Ovary (tissue), 10 donors: ENCODE measurements at places on chromosomes 3 and 15. TPM values are rescaled to one million over a fixed set of nuclear protein-coding genes. Genes with fewer than 3 reads are reported as not detected.

Gene CCDC39
- polyA plus RNA-seq: 0.30 TPM

Gene GOLGA6L10
- 1.7 TPM for polyA plus RNA-seq

Gene SMCO1
- polyA plus RNA-seq: not detected

Gene BDH1
- 11.7 TPM for polyA plus RNA-seq

Gene IL12A
- polyA plus RNA-seq: 0.37 TPM

Gene ACAN
- polyA plus RNA-seq: 1.5 TPM

Gene ETV5
- polyA plus RNA-seq: 1.8 TPM

Gene FBXW12
- polyA plus RNA-seq: not detected

DNA sequence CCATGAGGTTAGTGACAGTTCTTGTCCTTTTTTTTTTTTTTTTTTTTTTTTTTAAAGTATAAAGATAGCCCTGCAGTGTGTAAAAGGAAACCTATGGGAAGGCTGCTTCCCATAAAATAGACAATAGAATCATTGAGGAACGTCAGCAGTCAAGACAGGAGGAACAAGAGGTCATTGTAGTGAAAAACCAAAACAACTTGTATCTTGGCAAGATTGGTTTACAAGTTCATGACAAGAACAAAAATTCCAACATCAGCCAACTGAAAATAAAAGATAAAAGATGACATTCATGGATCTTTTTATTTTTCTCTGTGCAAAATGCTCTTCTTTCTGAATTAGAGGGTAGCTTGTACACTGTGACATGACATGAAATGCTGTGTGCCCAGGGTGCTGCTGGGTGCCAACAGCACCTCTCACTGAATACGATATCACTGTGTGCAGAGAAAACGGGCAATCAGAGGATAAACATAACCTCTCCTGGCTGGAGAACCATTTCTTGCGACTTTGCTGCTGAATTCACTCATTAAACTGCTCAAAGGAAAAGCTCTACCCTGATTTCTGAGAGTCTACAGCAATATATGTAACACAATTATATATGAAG, 30.1 kb upstream of the IP6K2 start:
- no peak for DNase-seq

DNA sequence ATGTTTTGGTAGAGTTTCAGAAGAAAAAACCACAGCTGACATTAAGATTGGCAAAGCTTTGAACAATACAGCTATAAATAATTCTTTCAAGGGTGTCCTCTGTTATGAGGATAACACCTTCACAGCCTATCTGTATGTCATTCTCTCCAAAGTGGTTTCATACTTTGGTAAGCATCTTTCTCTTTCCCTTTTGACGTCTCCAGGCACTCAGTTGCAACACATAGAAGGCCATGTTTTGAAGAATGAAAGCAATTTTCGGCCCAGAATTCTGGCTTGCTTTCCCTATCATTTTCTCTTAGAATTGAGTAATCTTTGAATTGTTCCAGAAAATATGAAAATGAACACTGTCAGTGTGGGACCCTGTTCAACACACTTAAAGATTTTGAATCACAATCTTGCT, 200.0 kb upstream of the CBLB start:
- DNase-seq: no peak

DNA sequence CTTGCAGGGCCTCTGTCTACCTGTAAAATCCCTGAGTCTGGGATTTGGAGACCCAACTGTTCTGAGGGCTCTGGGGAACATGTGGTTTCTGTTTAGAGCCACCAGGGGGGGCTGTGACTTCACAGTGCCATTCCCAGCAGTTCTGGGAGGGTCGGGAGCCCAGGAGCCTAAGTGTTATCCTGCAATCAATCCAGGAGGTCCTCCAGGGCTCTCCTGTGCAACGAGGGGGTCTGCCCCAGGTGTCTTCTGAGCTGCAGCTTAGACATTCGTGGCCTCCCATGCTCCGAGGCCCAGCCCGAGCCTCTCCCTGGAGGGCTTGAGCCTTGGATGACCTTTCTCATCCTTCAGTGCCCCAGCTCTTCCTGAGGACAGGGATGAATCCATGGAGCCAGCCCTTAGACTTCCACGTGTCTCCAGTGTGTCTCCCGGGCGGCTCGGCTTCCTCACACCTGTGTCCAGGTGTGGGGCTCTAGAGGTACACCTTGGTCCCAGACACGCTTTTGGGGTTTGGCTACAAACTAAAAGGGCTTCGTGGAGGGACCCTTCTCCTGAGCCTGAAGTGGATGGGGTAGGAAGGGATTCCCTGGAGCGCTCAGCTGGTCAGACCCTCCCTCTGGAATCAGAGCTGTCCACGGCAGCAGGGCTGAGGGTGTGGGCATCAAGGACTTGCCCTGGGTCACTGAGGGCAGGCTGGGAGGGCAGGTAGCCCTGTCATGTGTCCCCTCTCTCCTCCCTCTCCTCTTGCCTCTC, 20.3 kb upstream of the ABTB1 start:
- DNase-seq: peak; percentile 50

DNA sequence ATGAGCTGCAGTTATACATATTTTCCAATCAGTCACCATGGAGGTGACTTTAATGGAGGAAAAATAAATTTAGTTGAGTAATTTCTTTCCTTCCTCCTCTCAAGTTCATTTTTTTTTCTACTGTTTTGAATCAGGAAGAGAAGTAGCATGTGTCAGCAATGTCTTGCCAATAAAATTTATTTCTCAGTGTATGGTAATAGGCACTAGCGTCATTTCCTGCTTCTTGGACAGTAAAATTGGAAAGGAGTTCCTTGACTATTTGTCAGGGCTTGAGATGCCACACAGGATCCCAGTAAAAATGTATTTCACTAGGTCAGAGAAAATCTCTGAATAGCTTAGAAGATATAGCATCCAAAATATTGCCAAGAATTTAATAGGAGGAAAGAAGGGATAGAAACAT, 605.9 kb downstream of the ROBO1 start:
- DNase-seq: no peak

DNA sequence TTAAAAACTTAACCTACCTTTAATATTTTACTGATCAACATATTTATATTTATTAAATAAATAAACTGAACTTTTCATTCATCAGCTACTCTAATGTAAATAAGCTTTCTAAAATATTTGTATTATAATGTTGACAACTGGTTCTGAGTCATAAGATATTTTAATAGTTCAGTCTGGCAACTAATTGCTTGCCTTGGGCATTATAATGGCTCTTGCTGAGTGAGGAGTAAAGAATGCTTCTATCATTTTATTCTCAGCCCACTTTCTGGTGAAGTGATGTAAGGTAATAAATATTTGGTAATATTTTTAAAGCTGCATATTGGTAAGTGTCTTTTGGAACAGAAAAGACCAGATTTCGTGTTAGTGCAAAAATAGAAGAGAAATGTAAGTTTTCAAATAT, 81.5 kb downstream of the DIPK2A start:
- DNase-seq: no peak

DNA sequence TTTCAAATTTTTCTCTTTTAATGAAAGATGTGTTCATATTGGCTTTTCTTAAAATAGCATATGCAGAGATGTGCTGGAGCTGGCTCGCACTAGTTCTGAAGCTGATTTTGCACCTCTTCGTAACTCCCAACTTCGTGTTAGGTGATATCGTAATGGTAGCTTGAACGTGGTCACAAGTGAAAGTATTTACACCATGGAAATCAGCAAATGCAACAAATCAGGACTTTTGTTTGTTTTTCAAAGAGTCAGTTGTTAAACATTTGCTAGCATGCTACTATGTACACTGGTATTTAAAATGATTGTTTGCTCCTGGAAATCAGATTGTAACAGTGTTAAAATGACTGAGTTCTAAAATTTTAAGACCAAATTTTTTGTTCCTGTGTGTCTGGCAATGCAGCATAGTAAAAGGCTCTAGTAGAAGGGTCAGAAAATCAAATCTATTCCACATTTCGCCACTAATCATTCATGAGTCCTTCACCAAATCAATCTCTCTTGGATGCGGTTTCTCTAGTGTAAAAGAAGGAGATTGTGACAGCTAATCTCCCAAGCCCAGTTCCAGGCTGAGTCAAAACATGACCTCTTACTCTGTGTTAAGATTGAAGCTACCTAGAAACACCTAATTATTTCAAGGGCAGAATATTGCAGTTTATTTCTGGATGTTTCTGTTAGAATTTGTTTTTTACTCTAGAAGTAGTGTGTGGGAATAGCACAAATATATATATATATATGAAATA, 34.3 kb upstream of the CMC1 start:
- DNase-seq: no peak

DNA sequence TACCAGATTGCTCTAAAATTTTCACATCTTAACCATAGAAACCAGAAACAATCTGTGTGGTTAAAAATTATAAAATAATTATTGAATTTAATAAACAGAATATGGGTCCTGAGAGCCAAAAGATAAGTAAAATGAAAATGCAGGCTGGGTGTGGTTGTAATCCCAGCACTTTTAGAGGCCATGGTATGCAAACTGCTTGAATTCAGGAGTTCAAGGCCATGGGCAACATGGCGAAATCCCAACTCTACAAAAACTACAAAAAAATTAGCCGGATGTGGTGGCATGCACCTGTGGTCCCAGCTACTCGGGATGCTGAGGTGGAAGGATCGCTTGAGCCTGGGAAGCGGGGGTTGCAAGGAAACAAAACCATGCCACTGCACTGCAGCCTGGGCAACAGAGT, 236.1 kb downstream of the STAG1 start:
- DNase-seq: no peak

- no peak for DNase-seq
Observed at GRCh38 chr3:39277893-39278615, 1.8 kb downstream of the CX3CR1 start.

DNA sequence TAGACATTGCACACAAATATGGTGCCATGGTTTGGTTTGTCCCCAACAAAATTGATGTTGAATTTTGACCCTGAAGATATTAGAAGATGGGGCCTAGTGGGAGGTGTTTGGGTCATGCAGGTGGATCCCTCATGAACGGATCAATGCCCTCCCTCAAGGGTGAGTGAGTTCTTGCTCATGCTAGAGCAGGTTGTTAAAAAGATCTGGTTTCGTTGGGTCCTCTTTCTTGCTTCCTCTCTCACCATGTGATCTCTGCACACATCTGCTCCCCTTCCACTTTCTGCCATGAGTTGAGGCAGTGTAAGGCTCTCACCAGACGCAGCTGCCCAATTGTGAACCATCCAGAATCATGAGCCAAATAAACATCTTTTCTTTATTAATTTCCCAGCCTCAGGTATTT, 87.8 kb upstream of the MDFIC2 start:
- DNase-seq: no peak

DNA sequence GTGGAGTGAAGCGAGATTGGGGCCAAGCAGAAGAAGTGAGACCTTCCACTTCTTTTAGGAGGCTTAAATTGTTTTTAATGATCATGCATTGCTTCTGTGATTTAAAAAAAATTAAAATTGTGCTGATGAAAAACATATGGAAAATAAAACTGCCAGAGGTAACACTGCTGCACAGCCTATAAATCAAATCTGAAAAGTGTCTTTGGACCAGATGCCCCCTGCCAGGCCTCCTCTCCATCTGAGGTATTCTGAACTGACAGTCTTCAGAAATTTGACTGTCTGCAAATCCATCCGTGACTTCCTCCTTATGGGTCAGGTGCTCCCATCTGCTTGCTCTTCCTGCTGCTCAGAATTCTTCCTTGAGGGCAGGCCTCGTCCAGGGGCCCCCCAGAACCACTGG, 108.5 kb upstream of the NR2E3 start:
- DNase-seq: no peak

GRCh38 chr3:36494461-36495109, 114.3 kb downstream of the STAC start:
- no peak for DNase-seq

GRCh38 chr3:110685630-110686029, 386.0 kb upstream of the NECTIN3 start:
- DNase-seq: no peak

- no peak for DNase-seq
Observed at GRCh38 chr15:73530649-73531048, 87.7 kb downstream of the REC114 start.

GRCh38 chr15:63474810-63475316, 29.5 kb upstream of the USP3 start:
- no peak for DNase-seq

DNA sequence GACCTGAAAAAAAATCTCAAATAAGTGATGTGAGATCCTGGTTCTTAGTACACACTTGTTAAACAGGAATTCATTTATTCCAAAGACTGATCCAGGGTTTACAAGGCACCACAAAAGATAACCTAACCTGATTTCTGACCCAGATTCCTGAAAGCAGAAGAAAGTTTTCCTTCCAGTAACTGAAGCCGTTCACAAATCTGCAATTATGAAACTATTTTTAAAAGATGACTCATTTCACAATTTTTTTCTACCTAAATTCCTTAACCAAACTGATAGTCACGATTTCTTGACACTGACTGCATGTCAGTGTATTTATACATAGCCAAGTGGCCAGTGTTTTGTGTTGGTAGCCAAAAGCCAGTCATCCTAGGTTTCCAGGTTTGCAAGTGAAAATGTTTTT, 17.1 kb downstream of the SLC9A9 start:
- no peak for DNase-seq

DNA sequence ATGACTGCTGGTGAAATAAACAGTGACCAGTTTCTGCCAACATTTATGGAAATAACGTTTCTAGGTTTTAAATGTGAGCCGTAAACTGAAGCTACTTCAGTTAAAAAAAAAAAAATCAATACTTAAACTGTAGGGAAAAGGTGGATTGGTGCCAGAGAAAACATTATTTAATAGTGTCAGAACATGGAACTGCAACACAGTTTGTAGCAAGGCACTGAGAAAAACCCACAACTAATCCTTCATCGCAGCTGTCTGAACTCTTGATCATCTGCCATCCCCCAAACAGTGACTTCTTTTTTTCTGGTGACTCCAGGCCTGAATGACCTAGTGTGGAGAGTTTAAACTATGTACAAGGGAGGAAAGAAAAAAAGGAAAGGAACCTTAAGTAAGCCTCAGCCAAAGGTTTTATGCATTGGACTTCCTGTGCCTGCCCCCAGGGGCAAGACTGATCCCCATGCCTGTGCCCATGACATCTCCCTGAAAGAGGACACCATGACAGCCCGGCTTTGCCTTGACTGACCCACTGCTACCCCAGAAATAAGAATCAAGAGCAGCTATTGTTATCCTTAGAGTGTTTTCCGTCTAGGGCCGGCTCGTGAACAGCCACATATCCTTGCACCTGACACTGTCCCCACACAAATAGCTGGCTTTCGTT, 33.1 kb downstream of the CRTAP start:
- no peak for DNase-seq

GRCh38 chr3:193879864-193880242, 256.1 kb upstream of the HES1 start:
- DNase-seq: no peak
